ENCODE measurements at places on chromosomes 11 and 22.

- DNase-seq = no peak
Measured at GRCh38 chr11:65854161-65854592, 3.8 kb downstream of the CFL1 start.

DNA sequence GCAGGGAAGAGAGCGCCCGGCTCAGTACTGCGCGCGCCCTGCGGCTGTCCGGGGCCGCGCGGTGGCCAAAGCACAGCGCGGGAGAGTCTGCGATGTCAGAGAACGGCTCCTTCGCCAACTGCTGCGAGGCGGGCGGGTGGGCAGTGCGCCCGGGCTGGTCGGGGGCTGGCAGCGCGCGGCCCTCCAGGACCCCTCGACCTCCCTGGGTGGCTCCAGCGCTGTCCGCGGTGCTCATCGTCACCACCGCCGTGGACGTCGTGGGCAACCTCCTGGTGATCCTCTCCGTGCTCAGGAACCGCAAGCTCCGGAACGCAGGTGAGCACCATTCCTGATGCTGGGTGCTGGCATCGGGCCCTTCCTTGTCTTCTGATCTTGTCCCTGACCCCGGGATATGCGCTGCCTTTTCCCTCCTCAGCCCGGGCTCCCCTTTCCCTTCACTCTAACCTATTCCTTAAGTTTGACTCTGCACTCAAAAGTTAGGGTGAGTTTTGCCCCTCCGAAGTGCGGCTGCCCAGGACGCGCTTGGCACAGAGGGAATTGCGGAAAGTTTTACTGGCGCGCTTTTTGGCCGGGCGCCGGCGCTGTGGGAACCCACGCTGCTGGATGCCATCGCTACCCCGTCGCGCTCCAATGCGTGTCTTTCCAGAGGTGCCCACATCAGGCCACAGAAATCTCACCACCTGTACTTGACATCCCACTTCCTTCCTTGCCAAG lies at the start of gene MTNR1B:
MTNR1B (plus strand) TSS at position 18 of the 714 bp plus-strand sequence; CDS start at position 93, 75 bp downstream.
- no peak for DNase-seq

GRCh38 chr11:71933141-71933933 lies 4.5 kb downstream of the RNF121 start:
- no peak for DNase-seq

- DNase-seq = no peak
Measured at GRCh38 chr11:119518746-119519730, 96.1 kb upstream of the THY1 start.

- DNase-seq = peak; percentile 52
Measured at GRCh38 chr11:117815262-117815803, 9.2 kb downstream of the FXYD2 start.

DNA sequence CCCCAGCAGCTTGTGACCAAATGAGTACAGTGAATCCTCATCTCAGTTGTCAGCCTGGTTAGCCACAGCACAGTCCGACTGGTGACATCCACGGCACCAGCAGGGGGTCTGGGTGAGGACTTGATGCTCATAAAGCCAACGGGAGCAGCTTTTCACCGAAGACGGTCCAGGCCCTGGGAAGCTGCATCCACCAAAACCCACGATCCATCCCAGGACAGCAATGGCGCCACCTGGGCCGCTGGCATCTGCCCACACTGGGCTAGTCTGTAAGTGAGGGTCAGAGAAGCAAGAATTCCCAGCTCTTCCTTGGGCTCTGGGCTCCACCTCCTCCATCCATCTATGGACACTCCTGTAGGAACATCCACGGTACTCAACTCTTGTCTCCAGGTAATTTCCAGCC lies 25.1 kb upstream of the FXYD6 start:
- no peak for DNase-seq

DNA sequence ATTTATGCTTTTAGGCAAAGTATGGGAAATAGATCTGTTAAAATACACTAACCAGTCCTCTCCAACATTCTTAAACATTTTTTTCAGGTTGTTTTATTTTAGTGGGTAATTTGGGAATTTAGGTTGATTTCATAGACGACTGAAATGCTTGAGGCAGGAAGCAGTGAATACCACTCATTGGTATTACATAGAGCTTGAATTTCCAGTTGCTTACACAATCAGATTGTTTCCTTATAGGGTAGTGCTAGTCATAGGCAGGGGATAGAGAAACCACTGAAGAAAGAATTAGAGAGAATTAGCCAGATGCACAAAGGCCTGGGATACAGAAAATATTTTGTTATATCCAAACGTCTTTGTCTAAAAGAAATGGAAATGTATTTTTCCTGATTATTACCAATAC lies 23.9 kb upstream of the LYVE1 start:
- DNase-seq = no peak

DNA sequence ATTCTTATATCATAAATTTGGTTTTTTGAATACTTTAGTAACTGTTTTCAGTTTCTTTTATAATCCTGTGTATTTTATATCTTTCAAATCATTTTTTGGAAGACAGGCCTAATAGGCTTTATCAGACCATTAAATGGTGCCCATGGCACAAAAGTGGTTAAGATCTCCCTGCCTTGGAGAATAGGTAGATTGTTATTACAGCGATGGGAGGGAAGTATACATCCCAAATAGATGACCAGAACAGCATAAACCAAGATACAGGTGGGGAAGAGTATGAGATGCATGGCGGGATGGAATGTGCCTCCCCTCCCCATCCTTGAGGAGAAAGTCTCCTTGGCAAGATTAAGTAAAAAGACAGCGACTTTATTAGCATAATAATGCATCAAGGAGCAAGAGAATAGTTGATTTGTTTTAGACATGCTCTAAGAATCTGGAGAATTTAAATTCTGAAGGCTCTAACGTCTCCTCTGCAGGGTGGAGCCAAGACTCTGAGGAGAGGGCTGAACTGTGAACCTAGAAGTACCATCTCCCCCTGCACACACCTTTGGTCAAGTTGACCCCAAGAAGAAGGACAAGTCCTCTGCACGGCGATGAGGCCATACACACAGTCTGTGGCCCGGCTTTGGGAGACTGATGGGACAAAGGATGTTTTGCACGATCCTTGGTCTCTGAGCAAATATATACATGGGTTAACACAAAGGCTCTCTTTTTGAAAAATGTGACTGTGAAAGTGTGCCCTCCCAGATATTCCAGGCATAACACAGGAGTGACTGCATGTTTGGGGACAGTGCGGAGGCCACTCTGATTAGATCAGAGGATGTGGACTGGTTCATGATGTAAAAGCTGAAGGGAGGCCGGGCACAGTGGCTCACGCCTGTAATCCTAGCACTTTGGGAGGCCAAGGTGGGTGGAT lies 61.1 kb upstream of the SLC35C1 start:
- DNase-seq = no peak

- no peak for DNase-seq
Measured at GRCh38 chr11:88175569-88176075, 379 bp upstream of the RAB38 start.

DNA sequence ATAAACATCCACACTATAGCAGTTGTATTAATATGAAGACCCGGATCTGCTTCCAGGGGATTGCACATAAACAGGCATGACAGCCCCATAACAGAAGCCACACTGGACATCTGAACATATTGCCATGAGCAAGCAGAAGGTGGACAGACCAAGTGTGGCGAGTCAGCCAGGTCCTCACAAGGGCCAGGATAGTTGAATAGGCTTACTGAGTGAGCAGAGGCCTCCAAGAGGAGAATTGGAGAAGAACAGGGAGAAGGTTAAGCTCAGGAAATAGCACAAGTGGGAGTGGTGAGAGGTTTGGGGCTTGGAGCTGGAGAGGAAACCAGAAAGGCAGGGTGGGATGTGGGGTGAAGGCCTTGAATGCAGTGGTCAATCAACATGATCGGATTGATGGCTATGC lies 10.8 kb downstream of the SLC35C1 start:
- DNase-seq = no peak

- DNase-seq = no peak
Measured at GRCh38 chr11:123381149-123381548, 48.9 kb upstream of the GRAMD1B start.

- no peak for DNase-seq
Measured at GRCh38 chr11:69640260-69640994, 529 bp upstream of the CCND1 start.

DNA sequence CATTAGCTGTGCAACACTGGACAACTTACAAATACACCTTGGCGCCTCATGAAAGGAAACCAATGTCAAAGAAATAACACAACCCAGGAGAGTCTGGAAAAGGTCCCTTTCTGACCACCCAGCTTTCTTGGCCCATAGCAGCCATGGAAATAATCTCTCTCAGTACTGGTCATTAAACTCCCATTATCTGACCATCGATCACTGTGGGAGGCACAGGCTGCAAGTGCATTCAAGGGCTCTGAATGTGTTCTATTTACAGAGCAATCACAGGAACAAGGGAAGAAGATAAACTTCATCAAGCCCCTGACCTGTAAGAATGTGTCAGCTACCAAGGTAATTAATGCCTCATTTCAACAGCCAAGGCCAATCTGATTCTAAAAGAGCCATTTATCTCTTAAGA lies 40.1 kb downstream of the CTSC start:
- DNase-seq = no peak

GRCh38 chr22:22716136-22716665 lies 71.8 kb downstream of the GGTLC2 start:
- no peak for DNase-seq

- DNase-seq = no peak
Measured at GRCh38 chr22:32722441-32722840, 79.1 kb upstream of the TIMP3 start.

- DNase-seq = peak; percentile 57
Measured at GRCh38 chr22:50529897-50530579, at the start of gene TYMP. TYMP (minus strand) TSS chr22:50530012; CDS start chr22:50529709, 303 bp downstream.

All from activated effector memory CD4-positive, alpha-beta T cell treated with Interleukin-2 at 50 U/mL for 16 hours (primary cell).